ENCODE measurements at places on chromosomes 1 and 21.
A peak's percentile ranks its signal among the peaks of the same experiment; 100 is the strongest.

- no peak for DNase-seq
Measured at GRCh38 chr1:151583796-151584195, 28.1 kb upstream of the SNX27 start.

GRCh38 chr1:75992312-75992711 lies 60.1 kb upstream of the ASB17 start:
- DNase-seq = no peak

DNA sequence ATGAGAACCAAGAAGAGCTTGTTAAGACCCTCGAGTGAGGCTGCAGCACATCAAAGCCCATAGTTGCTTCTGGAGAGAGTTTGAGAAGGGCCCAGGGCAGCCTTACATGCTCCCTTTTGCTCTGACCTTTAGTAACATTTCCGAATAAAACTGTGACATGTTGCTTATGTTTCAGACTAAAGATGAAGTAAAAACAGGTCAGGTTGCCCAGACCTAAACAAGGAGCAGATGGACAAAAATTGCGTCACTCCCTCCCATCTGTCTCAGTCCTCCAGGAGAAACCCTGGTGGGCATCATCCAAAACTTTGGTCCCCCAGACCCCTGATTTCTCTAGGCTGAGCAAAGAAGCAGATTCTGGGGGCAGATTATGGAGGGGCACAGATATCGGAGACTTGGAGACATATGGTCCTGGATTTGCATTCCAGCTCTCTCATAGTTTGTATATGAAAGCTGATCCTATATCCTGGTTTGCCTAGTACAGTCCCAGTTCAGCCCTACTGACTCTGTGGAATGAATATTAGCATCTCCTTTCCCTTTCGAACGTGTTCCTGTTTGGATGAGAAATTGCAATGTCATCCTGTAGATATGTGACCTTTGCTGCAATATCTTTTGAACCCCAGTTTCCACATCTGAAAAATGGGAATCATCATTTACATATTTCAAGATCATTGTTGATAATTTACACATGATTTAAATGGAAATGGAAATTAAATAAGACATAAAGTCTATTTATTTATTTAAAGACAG lies 304.9 kb upstream of the USP24 start:
- DNase-seq = no peak

DNA sequence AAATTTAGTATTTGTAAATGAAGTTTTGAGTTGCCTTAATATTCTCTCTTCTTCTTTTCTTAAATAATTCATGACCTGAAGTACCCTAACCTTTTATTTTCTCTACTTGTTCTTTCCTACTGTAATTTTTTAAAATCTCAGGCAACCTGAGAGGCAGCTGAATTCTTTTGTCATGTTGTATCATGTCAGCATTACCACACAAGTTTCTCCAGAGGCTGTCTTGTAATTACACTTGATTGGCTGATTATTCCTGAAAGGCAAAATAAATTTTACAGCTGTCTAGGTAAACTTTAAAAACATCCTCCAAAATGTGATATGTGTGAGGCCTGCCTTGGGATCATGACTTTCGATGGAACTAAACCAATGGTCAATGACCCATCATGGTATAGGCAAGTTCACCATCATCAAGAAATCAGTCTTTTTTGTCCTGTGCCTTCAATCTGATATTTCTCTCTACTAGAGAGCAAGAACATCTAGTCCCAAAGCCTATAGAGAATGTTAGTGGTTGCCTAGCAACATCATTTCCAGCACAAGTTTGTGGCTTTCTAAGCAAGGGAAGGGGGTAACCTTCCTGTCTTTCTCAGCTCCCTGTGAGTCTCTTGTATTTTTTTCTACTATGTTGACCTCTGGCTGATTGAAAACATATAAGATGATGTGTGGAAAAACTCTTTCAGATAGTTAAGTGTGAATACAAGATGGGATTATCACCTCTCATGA lies 115.5 kb downstream of the GABPA start:
- DNase-seq = no peak

DNA sequence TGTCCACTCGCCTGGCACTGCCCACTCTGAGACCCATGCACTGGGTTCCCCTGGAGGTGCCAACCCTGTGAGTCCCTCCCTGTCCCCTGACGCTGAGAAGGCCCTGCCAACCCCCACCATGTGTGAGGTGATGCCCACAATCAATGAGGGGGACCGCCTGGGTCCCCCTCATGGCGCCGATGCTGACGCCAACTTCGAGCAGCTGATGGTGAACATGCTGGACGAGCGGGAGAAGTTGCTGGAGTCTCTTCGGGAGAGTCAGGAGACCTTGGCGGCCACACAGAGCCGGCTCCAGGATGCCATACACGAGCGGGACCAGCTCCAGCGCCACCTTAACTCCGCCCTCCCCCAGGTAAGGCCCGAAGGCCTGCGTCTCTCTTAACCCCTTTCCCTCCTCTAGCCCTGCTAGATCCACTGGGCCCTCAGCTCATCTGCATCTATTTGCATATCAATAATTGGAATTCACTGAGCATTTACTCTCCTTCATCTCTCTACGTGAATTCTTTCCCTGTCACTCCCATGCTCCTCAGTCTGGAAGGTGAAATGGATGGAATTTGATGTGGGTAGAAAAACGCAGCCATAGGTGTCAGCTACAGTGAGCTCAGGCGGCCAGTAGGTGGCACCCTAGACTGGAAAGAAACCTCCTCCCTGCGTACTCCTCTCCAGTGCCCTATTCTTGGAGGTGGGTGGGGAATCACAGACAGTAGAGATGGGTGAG lies 12.8 kb downstream of the PPFIA4 start:
- DNase-seq = peak; percentile 62

- DNase-seq = no peak
Measured at GRCh38 chr21:36163750-36164741, 7.4 kb downstream of the DOP1B start.

- no peak for DNase-seq
Measured at GRCh38 chr1:167016100-167016750, 27.1 kb downstream of the MAEL start.

Data from activated gamma-delta T cell treated with Interleukin-2 at 50 U/mL for 16 hours (primary cell).